ENCODE measurements at places on chromosomes 5 and 9.

GRCh38 chr9:6415266-6415665, 2.3 kb downstream of the UHRF2 start:
- no peak for DNase-seq

- no peak for DNase-seq
Observed at GRCh38 chr5:122902263-122902662, 56.9 kb downstream of the SNX24 start.

DNA sequence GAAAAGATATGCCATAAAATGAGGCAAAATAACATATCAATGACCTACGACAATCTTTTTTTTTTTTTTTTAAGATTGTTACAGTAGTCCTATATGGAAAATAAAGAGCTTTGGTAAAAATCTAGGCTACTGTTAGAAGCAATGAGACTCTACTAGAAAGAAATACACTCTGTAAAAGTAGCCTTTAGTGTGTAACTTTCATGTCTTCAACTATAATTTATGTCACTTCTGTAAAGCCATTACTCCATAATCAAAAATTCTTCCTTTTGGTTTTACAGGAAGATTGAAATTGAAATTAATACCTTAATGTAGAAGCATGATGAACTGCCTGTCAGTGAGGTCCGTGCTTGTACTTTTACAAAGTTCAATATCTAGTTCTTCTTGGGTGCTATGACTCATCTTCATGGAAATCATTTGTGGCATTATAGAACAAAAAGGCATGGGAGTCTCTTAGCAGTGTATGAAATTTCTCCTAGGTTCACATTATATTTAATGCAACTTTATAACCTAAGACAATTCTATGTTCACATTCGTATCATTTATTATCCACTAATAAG, 1393.1 kb downstream of the EFNA5 start:
- DNase-seq, result no peak

DNA sequence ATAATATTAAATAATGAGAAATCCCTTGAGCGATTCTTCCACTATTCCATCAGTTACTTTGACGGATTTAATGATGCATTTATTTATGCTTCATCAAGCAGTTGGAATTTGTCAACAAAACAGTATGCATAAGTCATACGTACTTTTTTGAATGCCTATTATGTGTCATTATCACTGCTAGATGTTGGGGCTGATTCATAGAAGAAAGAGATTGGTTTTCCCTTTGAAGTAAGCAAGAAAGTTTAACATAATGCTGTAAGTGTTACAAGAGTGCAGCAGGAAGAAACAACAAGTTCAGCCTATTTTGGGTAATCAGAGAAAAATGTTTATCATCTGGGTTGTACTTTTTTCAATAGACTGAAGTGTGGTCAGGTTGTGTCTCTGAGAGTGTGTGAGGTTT, 121.2 kb upstream of the RANBP3L start:
- no peak for DNase-seq

DNA sequence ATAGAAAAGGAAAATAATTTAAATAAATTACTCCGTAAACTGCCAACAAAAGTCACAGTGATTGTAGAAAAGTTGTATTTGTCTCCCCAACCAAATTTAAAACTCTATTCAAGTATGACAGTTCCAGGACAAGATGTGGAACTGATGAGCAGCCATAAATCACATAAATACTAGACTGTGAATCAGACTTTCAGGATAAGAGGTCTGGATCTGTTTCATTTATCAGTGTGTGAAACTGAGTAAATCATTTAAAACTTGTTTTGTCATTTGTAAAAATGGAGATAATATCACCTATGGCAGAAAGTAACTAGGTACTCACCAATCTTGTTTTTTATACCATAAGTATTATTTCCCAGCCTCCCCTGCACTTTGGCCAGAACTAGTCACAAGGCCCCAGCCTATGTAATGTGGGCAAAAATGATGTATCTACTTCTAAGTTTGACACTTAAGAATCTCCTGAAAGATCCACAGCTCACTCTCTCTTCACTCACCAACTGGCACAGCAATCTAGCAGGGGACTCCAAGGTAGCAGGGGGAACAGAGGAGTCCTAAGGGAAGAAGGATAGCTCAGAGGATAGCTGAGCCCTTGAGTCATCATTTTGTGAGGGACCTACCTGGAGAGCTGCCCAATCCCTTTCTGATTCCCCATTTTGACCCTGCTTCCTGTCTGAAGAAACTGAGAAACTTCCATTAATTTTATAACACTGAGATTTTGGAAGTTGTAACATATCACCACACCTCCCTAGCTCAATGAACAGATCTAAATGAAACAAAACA, 31.6 kb downstream of the TMEM161B start:
- DNase-seq, result no peak

DNA sequence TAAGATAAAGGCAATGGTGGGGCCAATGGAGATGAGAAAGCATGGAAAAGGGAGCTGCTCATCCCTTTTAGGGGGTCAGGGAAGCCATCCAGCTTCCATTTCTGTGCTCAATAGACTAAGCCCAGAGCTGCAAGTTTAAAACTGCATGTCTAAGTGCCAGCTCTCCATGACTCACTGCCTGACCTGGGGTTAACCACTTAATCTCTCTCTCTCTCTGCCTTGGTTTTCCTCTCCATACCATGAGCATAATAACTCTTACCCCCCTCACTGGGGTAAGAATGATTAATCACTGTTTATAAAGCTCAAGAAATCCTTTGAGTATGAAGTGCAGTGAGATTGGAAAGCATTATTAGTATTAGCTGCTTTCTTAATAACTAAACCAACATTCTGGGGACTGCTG, 1382.4 kb upstream of the WWC1 start:
- no peak for DNase-seq

DNA sequence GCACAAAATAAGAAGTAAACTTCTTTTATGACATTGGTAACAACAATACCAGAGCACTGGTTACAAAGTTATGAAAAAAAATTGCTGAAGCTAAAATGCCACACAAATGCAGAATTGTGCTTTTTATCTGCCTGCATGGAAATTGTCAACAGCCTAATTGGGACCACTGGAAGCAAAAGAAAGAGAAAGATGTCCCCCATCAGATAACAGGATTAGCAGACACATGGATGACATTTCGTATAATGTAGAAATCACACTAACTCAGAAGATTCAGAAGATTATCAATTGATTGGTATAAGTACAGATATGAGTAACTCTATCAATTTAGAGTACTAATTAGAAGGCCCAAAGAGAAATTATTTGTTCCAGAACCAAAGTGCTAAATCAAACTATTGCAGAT, 19.1 kb upstream of the FRMD3 start:
- no peak for DNase-seq

DNA sequence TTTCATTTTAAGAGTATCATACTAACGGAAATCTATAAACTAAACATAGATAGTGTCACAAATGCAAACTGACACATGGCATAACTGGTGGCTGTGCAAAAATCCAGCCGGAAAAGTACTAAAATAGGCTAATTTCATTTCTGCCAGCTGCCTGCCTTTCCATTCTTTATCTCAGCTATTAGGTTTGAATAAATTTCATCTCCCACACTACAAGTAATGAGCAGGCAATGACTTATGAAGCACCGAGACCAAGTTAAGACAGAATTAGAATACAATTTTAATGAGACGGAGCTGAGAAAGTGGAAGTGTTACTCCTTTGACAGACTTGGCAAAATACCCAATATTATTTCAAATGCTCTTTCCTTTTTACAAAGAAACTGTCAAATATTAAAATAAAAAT, 258.8 kb upstream of the ZNF608 start:
- DNase-seq, result no peak

- DNase-seq, result peak; percentile 27
Observed at GRCh38 chr9:97512966-97513560, 11.6 kb downstream of the TMOD1 start.

GRCh38 chr5:31433229-31433628, 98.7 kb downstream of the DROSHA start:
- DNase-seq, result no peak

- no peak for DNase-seq
Observed at GRCh38 chr9:86918556-86918955, 28.8 kb downstream of the GAS1 start.

GRCh38 chr9:20528253-20528652, 94.0 kb downstream of the MLLT3 start:
- DNase-seq, result no peak

DNA sequence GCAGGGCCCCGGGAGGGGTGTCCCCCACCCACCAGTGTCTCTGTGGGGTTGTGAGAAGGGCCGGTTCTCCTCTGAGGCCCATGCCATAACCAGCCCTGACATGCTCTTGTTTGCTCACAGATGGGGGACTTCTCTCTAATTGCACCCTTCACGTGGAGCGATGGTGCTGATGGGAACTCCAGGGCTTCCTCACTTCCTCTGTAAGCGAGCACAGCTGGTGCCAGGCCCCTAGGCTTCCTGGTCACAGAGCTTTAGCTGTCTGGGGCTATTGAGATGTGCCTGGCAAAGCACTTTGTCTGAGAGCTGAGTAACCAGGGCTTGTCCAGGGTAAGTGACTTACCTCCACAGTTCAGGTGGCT, 36.4 kb downstream of the PHF2 start:
- no peak for DNase-seq

DNA sequence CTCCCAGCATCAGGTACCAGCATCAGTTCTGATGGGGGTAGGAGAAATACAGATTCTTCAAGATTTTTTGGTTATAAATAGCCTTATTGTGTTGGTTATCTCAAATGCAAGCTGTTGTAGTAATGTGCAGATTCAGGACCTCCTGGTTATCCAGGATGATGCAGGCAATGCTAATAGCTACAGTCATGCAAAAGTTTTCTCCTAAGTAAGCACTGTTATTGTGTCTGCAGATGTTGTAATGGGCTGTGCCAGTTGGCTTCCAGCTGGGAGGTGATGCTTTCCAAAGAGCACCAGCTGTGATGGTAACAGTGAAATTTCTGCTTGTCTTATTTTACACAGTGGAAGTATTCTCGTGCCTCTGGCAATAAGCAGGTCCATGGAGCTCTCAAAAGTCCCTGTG, 719.2 kb upstream of the CTNND2 start:
- no peak for DNase-seq

DNA sequence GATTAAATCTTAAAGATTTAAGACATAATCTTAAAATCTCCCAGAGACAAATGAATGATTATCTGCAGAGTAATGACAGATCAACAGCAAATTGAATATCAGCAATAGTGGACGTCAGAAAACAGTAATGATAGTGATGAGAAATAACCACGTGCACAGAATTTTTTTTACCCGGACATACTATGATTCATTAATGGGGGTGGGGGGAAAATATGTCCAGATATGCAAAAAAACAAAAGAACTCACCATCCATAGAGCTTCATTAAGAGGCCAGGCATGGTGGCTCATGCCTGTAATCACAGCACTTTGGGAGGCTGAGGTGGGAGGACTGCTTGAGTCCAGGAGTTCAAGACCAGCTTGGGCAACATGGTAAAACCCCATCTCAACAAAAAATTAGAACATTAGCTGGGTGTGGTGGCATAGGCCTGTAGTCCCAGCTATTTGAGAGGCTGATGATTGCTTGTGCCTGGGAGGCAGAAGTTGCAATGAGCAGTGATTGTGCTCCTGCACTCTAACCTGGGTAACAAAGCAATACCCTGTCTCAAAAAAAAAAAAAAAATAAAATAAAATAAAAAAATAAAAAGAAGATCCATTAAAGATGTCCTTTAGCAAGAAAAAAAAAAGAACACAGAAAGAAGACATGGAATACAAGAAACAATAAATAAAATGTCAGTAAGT, 30.9 kb upstream of the SHOC1 start:
- DNase-seq, result no peak

GRCh38 chr5:66113160-66113559, 30.9 kb upstream of the SREK1 start:
- DNase-seq, result no peak

DNA sequence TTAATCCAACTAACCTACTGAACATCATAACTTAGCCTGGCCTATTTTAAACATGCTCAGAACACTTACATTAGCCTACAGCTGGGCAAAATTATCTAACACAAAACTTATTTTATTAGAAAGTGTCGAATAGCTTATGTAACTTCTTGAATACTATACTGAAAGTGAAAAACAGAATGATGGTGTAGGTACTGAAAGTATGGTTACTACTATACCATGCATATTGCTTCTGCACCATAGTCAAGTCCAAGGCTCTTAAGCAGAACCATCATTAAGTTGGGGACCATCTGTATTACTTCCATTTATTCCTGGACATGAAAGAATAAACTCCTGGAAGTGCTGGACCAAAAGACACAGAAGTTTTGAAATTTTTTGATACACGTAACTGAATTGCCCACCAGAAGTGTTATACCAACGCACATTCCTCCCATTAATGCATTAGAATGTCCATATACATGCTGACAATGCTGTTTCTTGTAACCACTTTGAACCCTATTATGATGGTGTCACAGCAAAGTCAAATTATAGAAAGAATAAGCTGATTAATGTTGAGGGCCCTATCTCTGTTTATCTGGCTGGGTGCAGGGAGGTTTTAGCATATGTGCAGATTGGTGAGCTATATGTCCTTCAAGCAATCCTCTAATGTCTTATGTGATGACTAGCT, 375.7 kb downstream of the ACTL7B start:
- no peak for DNase-seq

GRCh38 chr9:5554254-5554653, 43.9 kb downstream of the PDCD1LG2 start:
- DNase-seq, result no peak

GRCh38 chr5:78887384-78888118, 97.6 kb downstream of the ARSB start:
- no peak for DNase-seq

GRCh38 chr9:113598883-113599282, 135.4 kb downstream of the RGS3 start:
- DNase-seq, result no peak

DNA sequence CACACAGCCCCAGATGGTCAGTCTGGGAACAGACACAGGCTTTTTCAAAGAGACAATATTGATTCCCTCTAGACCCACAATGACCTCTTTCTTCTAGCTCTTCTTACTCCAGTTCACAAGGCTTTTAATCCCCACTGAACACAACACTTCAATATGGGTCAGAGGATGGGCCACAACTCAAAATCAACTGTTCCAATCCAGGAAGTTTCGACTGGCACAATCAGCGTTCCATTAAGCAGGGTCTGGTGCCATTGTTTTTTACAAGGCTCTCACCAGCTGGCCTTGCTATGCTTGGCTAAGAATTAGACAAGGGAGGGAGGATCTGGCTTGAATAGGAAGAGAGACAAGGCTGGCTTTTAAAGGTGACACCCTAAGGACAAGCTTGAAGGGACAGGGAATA, 199.4 kb upstream of the SLC24A2 start:
- DNase-seq, result no peak

- no peak for DNase-seq
Observed at GRCh38 chr5:103059525-103059924, 60.4 kb downstream of the GIN1 start.

Data from head of caudate nucleus (tissue), 42 donors.